ENCODE measurements at places on chromosomes 4 and X. TPM values are rescaled to one million over a fixed set of nuclear protein-coding genes. Genes with fewer than 3 reads are reported as not detected.

NPY2R gene
- total RNA-seq, result not detected

IL21 gene
- total RNA-seq, result not detected

GPC4 gene
- 1.4 TPM for total RNA-seq

DUX4 gene
- total RNA-seq, result not detected

SMARCA5 gene
- 25.0 TPM for total RNA-seq

FHDC1 gene
- 3.0 TPM for total RNA-seq

P2RY8 gene
- not detected for total RNA-seq

DNA sequence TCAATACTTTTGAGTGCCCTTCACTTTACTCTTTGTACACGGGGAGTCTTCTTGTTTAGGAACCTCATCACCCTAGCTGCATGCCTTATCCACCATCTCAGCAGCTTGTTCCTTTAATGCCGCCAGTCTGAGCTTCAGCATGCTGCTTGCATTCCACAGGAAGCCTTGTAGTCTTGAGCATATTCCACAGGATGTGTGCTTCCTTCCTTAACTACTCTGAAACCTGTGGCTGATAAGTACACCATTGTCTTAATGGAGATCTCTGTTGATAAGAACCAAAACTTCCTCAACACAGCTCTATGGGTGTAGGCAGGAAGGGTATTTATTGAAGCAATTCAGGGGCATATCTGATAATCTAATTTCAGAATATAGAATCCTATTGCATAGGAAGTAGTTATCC is 24.4 kb upstream of the CCNI start:
- peak; percentile 59 for DNase-seq

GRCh38 chr4:151324124-151324751 is 1.2 kb downstream of the SH3D19 start:
- no peak for DNase-seq

- DNase-seq, result peak; percentile 86
These were observed 49.4 kb downstream of the RTL9 start for GRCh38 chrX:110407910-110408545.

DNA sequence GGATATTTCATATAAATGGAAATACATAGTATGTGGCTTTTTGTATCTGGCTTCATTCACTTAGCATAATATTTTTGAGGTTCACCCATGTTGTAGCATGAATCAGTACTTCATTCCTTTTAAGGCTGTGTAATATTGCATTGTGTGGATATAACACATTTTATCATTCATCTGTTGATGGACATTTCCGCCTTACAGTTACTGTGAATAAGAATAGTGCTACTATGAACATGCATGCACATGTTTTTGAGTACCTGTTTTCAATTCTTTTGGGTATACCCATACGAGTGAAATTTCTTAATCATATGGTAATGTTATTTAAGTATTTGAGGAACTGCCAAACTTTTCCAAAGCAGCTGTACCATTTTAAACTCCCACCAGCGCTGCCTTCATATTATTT is 539.6 kb upstream of the DIPK2B start:
- DNase-seq, result no peak

DNA sequence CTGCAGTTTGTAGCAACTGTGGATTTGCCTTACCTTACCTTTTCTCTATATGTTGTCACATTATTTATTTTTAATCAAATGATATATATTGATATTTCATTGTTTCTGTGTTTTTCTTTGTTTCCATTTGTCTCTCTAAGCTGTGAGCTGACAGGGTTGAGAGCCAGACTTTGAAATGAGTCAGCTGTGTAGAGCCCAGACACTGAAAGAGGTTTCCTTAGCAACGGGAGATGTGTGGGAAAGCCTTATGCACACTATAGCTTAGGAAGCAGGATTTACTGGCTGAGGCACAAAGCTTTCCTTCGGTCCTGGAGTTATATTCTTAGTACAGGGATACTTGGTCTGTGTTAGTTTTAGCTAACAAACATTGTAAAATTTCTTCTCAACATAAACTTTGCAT is 192.2 kb downstream of the FGF13 start:
- no peak for DNase-seq

DNA sequence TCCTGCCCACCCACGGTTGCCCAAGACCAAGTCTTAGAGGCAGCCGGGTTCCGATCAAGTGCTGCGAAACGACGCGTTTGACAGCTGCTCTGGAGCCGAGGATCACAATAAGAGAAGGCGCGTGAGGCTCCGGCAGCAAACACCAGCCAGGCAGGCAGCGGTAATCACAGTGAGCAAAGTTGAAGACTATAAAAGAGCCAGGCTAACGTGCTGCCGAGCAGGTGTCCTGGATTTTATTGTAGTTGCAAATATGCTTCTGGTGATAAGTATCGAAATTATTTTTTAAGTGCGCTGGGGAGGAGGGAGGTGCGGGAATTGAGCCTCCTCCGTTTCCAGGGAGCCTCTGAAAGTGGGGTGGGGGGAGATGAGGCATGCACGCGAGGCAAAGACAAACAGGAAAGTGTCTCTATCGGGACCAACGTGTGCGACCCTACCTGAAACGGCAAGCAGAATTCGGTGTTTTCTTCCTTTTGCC is 590 bp downstream of the GABRA2 start:
- no peak for DNase-seq

- no peak for DNase-seq
These were observed 2.0 kb upstream of the PDK3 start for GRCh38 chrX:24463077-24463476.

DNA sequence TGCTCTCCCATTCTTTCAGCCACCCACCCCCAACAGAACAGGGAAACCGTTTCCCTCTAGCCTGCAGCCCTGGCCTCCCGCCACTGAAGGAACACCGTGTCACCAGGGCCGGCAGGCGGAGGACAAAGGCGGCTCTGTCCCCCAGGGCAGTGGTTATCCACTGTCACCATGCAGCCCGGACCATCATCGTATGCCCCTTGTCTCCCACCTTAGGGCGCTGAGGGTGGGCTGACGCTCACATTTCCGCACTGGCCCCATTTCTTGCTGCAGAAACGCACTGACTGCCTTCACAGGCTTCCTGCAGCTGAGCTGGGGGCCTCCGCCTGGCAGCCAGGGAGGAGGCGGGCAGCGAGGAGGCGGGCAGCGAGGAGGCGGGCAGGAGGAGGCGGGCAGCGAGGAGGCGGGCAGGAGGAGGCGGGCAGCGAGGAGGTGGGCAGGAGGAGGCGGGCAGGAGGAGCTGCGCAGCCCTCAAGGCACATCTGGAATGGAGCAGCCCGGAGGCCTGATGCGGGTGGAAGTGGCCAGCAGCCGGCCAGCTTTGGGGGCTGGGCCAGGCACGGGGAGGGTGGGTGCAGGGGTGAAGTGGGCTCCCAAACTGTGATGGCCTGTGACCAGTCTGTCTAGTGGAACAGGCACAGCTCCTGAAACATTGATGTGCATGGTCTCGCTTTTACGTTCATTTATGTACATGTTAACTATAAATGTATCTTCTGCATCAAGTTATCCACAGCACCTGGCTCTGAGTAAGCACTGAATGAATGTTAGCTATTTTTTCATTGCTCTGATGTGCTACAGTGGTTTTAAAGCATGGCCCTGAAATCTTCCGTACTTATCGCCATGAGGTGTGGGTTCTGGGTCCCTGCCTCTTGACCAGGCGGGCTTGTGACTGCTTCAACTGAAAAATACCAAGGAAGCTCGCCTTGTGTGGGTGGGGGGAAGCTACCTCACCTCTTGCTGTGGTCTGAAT is 20.6 kb upstream of the KIAA0232 start:
- DNase-seq, result no peak

GRCh38 chr4:2607822-2608221 is 71.4 kb downstream of the FAM193A start:
- no peak for DNase-seq

DNA sequence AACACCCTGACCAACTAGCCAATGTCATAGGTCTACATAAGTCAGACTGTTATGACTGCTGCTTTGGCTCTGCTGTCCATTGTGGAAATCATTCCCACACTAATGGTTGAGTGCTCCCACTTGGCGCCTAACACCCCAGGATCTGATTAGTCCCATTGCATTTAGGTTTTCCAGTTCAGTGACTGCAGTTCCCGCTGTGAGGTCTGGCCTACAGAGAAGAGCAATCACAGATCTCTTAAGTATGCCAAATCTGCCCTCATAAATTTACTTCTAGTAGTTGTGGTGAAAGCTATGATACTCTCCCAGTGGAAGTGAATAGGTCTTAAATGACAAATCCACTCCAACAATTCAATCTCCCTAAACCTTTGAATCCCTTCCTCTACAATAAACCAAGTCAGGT is 77.3 kb upstream of the IL2 start:
- no peak for DNase-seq

DNA sequence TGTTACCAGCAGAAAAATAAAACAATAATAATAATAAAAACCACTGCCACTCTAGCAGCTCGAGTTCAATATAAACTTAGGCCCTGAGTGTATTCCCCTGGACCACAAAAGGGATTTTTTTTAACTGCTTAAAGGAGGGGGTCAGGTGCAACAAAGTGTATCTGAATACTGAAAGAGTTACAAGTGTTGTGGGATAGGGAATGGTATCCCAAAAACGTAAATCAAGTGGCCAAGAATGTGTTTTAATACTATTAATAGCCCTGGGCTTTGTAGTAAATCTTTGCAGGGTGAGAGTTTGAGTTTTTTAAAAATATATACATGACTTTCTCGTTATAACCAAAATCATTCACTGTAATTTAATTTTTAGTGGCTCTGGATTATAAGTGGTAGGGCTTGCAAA is 860.1 kb upstream of the INTU start:
- no peak for DNase-seq

DNA sequence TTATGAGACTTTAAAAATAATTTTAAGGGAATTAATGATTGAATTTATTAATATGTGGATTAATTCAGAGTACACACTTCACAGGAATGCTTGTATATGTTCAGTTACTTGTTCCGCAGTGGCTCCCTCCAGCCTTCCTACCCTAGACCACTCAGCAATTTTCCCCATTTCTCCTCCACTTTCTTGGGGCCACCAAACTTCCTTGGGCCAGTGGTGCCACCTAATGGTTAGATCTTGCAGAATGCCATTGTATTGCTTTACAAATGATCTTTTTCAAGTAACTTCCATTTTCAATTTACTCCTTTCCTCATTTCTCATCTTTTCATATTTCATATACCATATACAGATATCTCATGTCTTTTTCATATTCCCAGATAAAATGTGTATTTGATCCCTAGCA is 3.6 kb upstream of the RNF175 start:
- DNase-seq, result no peak

DNA sequence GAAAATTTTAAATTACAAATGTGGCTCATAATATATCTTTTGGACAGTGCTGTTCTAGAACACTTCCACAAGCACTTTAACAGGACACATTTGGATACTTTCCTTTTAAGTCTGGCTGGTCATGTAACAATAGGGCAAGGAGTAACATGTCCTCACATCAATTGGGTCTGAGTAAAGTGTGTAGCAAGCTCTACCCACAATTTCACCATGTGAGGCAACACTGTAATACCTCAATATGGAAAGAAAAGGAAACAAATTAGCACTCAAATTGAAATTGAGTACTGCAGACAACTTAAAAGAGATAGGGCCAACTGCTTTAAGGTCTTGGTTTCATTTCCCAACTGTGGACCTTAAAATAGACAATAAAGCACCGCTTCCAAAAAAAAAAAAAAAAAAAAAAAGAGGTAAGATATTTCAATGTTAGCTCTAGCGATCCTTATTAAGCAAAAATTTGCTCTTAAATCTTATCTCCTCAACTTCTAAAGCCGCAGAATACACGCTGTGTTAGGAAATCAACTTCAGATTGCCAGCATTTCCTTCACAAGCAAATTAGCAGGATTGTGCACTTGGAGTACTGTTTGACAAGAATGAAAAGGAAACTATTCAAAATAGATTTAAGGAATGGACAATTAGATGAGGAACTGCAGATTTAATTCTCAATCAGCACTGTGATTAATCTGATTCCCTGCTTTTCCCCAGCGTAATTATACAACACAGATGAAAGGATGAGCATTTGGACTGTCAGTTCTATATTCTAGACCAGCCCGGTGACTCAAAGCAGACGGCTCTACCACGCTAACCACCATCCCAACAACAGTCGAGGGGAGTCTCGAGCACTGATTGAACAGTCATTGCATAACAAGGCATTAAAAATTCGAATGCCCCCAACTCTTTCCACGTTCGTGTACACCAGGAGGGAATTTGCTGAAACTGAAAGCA is 1.6 kb downstream of the CASK start:
- peak; percentile 28 for DNase-seq

DNA sequence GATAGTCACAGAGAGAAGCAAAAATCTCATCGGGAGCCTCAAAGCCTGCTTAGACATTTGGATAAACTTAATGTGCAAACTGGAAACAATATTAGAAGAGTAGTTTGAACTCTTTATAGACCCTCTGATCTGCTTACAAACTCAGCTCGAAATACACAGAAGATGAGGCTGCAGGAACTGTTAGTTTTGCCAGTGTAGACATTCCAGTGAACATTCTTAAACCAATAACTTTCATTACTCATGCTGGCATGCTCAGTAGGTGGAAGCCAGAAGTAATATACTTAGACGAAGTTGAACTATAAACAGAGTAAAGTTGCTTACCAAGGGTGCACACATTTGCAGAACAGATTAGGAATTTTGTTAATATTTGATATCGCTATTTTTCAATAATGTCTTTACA is 303.5 kb downstream of the ANKRD50 start:
- no peak for DNase-seq

- DNase-seq, result no peak
These were observed 1088.0 kb upstream of the PCDH7 start for GRCh38 chr4:29632199-29632598.

DNA sequence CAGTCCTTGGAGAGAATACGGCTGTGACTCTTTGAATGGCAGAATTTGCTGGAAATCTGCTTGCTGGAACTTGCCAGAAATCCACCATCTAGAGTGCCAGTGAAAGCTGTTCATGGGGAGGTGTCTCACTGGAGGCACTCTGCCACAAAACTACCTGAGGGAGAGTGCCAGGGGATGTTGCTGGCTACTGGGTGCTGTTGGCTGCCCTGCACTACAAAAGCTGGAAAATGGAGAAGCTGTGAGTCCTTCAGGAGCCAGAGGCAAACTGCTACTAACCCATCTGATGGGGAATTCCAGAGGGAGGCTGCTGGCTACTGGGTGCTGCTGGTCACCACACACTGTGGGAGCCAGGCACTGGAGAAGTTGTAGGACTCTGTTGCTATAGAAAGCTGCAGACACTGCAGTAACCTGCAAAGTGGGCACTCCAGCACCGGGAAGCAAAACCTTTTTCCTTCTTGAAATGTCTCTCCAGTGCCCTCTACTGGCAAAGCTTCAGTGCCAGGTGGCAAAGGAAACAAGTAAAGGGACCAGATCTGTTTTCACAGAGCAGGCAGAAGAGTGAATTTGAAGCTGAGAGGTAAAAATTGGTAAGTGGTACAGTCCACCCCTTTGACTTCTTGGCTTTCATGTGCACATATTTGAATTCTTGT is 47.8 kb upstream of the HSD17B10 start:
- DNase-seq, result peak; percentile 71

- no peak for DNase-seq
These were observed 30.1 kb downstream of the KDM6A start for GRCh38 chrX:44903107-44903506.

GRCh38 chr4:54556587-54556986 is 101.2 kb upstream of the KIT start:
- DNase-seq, result no peak

DNA sequence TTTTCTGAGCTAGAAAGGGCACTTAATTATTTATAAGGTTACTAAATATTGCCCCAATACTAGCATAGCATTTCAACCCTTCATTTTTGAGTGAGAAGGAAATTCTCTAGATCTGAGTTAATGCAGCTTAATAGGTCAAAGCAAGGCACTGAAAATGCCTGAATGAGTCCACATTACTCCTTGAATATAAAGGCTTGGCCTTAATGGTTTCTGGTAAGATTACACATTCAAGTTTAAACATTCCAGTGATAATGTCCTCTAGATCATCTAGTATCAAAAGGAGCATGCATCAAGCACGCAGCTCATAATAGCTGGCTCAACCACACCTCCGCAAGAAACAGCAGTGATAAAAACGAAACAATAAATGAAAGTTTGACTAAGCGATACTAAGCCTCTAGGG is 87.5 kb downstream of the SPANXN3 start:
- no peak for DNase-seq

Measured in HT-29 (cell line).